ENCODE measurements at places on chromosomes 16 and 17.

- no peak for DNase-seq
These were observed 40.3 kb upstream of the VPS4A start for GRCh38 chr16:69270831-69271230.

- DNase-seq = no peak
These were observed 46.6 kb downstream of the MPRIP start for GRCh38 chr17:17088541-17089525.

DNA sequence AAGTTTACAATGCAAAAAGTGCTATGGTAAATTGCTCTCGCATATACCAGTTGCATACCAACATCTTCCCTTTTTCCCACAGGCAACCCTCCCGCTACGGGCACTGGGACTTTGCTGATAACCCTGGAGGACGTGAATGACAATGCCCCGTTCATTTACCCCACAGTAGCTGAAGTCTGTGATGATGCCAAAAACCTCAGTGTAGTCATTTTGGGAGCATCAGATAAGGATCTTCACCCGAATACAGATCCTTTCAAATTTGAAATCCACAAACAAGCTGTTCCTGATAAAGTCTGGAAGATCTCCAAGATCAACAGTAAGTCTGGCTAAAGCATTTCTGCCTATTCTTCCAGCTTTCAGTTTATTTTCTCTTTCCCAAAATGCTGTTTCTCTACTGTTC is 27.9 kb upstream of the HSBP1 start:
- DNase-seq = no peak

- DNase-seq = peak; percentile 94
These were observed 278.6 kb downstream of the HAPSTR1 start for GRCh38 chr16:9370061-9370491.

- no peak for DNase-seq
These were observed 10.6 kb downstream of the SNTB2 start for GRCh38 chr16:69197573-69197972.

GRCh38 chr16:25570131-25570530 is 121.6 kb upstream of the HS3ST4 start:
- no peak for DNase-seq

GRCh38 chr17:17062866-17063265 is 20.6 kb downstream of the MPRIP start:
- DNase-seq = no peak

DNA sequence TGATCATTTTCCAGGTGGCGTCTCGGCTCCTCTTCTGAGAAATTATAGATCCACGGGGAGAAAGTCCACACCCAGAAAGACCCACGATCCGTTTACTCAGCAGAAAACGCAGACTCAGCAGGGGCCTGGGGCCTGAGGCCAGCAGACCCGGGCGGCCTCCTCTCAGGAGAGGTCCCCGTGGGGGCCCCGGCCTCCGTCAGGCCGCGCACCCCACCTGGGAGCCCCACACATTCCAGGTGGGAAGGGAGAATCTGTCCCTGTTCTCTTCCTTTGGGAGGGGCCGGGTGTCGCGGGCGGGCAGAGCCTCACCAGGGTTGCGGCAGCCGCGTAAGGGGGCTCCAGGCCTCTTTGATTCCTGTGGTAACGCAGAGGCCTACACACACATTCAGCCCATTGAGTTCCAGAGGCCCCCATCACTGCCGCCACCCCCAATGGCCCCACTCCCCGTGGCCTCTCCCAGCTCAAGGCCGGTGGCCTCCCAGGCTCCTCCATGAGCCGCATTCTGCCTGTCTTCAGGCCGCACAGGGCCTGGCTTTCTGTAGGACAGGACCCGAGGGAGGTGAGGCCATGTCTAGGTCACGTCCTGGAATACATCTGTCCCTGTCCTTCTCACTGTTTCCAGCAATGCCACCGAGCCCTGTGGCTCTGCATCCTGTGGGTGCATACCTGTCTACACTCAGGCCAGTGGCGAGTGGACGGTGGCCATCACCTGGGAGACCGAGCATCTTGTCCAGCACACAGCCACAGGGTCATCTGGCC is 1.6 kb upstream of the IGFALS start:
- DNase-seq = no peak

DNA sequence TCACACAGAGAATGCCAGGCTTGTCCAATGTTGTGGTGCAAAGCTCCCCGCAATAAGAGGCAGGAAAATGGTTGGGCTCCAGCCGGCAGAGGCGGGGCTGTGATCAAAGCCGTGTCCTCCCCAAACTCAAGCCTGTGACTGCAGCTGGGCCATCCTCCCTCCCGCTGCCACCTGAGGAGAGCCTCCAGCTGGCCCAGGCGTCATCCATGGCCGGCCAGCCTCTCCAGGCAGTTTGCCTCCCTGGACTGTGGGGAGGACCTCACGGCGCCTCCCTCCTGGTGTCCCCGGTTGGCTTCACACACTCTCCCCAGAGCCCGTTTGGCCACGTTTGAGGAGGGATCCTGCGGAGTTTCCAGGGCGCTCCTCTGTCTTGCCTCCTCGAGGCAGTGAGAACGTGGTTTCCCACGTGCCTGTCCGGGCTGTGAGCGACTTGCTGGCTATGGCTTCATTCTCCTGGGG is 134.1 kb downstream of the IRF8 start:
- DNase-seq = no peak

- DNase-seq = no peak
These were observed 94.8 kb downstream of the RTN4RL1 start for GRCh38 chr17:1930337-1930645.

- no peak for DNase-seq
These were observed 4.6 kb downstream of the SLC12A4 start for GRCh38 chr16:67963662-67964321.

DNA sequence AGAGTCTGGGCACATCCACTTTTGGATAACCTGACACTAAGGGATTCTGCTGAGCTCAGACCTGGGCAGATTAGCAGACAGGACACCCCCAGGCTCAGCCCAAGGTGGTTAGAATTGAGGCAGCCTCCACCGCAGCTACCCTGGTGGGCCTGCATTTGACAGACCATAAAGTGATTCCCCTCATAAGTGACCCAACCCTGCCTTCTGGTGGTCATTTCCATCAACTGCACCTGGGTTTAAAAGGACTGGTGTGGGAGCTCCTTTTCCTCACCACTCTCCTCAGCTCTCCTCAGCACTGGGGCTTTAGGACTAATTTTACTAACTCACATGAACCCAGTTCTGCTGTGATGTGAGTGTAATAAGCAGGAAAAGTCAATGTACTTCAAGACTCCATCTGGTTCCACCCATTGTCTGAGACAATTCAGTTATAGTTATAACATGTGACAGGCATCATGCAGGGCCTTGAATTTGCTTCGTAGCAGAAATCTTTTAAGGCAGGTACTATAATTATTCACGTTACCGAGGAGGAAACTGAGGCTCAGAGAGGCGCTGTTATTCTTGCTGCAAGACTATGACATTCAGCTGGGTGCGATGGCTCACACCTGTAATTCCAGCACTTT is 42.5 kb downstream of the MYH3 start:
- peak; percentile 27 for DNase-seq

DNA sequence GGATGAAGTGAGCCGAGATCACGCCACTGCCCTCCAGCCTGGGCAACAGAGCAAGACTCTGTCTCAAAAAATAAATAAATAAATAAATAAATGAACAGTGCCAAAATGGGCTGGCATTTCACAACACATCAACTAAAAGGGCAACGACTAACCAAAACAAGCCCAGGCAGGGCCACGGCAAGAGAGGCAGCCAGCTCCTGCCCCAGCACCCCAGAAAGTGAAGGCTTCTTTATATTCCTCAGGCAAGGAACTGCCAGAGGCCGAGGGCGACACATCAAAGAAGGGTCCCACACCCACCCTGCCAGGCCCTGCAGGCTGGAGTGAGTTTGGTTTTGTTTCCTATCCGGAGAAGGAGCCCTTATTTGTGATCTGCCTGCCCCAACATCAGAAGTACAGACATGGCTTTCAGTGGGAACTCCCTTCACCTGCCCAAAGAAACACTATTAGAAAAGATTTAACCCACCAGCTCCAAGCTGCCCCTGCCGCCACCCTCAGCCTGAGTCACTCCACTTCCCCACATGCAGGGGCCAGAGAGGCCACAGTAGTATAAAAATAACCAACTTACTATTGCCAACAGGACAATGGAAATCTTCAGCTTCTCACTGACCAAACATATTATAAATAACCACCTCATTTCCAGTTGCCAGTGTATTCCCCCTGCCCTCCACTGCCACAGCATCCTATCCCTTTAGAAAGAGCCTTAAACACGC is 8.0 kb downstream of the FBXO31 start:
- DNase-seq = no peak

DNA sequence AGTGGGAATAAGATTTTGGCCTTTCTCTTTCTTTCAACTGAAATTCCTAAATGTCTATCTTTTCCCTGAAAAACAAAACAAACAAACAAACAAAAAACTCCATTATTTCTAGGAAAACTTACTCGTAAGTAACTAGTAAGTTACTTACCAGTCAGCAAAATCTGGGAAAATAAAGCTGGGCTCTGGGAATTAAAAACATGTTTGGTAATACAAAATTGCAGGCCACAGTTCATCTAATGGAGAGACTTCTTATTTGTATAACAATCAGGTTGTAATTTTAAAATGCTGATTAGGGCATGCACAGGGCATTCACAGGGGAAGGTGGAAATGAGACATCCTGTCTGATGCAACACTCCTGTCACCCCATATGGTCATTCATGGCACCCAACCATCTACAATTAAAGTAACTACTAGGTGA is 3.8 kb upstream of the WIPI1 start:
- DNase-seq = no peak

- DNase-seq = no peak
These were observed 30.8 kb downstream of the USP43 start for GRCh38 chr17:9676084-9676483.

- no peak for DNase-seq
These were observed 16.2 kb upstream of the NAGLU start for GRCh38 chr17:42519546-42520491.

- peak; percentile 46 for DNase-seq
These were observed 4.1 kb downstream of the RASD1 start for GRCh38 chr17:17492085-17492484.

DNA sequence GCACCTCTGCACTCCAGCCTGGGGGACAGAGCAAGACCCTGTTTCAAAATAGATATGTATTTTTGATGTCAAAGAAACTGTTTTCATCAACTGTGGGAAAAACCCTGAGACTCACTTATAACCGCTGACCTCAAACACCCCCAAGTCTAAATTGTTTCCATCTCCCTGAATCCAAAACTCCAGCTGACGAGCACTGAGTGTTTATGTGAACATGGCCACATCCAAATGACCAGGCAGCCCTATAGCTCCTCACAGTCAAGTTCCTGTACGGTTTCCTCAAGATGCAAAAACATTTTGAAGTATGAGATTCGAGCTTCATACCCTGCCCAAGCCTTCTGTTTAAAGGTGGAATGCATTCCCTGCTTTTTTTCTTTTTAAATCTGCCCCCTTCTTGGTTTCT is 45.3 kb upstream of the ZCCHC14 start:
- no peak for DNase-seq

- DNase-seq = no peak
These were observed 9.4 kb downstream of the GGA2 start for GRCh38 chr16:23500862-23501225.

GRCh38 chr16:9802160-9802559 is 380.1 kb downstream of the GRIN2A start:
- no peak for DNase-seq

GRCh38 chr16:77745972-77746371 is 23.7 kb downstream of the NUDT7 start:
- DNase-seq = no peak

DNA sequence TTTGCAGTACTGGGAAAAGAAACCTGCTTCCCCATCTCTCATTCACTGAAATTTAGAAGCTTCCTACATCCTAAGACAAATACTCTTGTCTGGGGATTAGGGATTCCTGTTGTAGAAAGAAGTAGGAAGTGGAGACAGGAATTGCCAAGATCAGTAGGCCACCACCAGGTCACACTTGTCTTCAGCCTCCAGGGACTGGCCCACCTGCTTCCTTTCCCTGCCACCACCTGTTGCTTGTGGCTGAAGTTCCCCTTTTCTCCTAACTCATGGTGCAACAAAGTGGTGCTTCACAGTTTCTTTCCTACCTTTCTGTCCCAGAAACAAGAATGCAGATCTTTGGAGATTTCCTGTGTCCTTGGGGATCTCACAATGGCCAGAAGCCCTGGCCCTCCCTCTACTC is 82.4 kb downstream of the WNT3 start:
- DNase-seq = no peak

DNA sequence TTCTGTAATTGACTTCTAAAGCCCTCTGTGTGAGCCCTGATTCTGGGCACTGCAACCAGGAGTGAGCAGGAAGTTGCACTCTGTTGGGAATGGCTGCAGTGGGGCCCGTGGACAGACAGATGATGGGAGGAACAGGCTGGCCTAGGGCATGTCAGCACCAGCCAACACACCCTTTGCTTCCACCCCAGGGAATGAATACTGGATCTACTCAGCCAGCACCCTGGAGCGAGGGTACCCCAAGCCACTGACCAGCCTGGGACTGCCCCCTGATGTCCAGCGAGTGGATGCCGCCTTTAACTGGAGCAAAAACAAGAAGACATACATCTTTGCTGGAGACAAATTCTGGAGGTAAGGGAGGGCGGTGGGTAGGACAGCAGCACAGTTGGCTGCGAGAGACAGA is 10.8 kb upstream of the LPCAT2 start:
- DNase-seq = no peak

DNA sequence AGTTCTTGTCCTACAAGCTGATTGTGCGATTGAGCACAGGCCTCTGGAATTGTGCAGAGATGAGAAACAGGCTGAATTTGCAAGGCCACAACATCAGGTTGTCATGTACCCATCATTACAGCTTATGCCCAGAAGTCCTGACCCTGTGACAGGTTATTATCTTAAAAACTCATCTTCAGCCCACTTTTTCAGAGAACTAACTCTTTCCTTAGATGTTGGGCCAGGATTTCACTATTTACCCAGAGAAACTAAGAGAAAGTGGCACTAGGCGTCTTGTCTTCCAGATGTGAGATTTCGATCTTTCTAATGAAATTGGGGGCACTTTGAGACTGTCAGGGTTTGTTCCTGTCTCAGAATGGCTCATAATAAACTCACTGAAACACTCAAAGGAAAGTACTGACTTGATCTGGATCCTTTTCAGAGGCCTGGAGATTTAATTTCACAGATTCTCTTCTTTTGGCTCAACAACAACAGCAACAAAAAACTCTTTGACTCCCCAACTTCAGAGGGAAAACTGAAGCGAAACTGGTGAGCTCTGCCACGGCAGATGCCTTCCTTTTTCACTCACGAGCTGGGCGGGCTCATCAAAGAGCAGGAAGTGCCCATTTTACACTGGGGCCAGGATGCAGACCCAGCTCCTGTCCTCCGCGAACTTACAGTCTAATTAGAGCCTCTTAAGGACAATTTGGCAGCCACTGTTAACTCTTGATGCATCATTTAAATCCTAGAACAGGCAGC is 17.7 kb upstream of the SLC12A3 start:
- no peak for DNase-seq
